ENCODE measurements at places on chromosomes 2 and 18.

DNA sequence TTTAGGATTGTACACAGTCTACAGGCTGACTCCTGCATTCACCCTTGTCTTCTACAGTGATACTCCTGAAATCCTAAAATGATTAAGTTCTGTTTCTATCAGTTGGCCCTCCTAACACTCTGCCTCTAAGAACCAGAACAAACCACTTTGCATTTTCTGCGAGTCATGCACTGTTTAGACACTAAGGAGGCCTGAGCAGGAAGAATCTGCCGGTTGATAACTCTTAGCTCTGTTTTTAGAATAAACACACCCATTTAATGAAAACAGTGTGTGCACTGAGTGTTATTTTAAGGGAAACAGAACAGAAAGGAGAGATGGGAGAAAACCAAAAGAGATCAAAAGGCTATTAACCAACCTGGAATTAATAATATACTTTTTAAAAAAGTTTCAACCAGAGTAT, 22.9 kb upstream of the SSB start:
- no peak for DNase-seq

- no peak for DNase-seq
Measured at GRCh38 chr2:117979911-117980701, 33.8 kb downstream of the CCDC93 start.

DNA sequence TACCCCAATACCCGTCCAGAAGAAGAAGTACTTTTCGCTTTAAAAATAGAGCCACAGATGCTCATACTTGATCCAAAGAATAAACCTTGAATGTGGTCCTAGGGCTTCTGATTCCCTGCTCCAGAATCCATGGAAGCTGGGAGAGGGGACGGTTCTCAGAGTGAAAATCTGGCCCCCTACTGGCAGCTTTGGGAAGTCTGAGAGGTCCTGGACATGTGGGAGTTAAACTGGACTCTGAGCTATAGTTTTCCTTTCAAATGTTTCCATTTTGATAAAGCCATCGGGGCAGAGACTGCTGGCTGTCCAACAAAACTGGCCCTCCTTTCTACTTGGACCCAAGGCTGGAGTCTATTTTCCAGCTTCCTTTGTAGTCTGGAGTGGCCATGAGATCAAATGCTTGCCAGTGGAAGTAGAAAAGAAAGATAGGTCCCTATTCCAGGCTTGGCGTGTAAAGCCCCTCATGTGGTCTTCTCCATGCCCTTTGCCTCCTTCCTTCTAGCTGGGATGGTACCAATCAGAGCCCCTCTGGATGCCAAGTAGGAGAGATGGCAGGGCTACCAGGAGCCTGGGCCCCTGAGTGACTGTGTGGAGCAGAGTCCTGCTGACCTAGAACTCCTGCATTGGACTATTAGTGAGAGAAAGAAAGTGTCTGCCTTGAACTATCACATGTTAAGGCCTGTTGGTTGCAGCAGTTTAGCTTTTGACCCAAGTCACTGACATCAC, 37.7 kb upstream of the TBC1D8 start:
- no peak for DNase-seq

- no peak for DNase-seq
Measured at GRCh38 chr2:215499331-215499730, 63.5 kb upstream of the FN1 start.

DNA sequence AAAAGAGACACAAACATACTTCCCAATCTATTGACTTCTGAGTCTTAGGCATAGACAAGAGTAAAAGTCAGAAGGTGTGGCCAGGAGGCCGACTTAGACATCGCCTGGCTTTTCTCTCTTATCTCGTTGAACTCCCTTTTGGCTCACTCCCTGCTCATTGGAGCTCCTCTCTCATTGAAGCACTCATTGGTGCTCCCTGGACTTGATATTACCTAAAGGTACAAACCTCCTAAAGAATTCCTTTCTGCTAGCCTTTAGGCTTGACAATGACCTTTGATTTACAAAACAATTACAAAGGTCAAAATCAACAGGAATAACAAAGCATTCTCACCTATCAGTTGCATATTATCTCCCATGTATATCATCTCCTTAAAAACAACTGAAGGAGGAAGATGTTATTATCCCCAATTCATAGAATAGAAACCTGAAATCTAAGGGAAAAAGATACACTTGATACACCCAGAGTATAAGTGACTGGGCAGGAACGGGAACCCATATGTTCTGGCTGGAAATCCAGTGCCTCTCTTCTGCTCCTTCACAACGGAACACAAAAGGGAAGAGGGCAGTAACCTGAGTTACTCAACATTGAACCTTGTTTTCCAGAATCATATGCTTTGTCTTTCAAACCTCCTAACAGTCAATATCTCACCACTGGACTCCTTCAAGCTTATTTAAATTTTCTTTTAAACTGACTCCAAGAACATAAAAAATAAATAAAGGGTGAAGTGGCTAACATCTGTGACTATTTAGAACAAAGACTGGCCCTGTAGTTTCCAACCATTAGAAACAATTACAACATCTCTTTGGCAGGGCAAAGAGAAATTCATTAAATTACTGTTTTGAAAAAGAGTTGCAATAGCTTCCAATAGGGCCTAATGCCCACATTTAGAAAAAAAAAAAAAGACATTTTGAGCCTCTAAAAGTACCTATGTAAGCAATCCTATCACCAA, 1247.9 kb downstream of the LRP1B start:
- DNase-seq: no peak
